ENCODE measurements at places on chromosomes 2 and 18. TPM values are rescaled to one million over a fixed set of nuclear protein-coding genes. Genes with fewer than 3 reads are reported as not detected.

Gene ALPG
- total RNA-seq: not detected

Gene CNGA3
- not detected for total RNA-seq

Gene RSAD2
- total RNA-seq: 3.4 TPM

Gene LCT
- total RNA-seq: not detected

Gene SCYGR4
- total RNA-seq: not detected

DNA sequence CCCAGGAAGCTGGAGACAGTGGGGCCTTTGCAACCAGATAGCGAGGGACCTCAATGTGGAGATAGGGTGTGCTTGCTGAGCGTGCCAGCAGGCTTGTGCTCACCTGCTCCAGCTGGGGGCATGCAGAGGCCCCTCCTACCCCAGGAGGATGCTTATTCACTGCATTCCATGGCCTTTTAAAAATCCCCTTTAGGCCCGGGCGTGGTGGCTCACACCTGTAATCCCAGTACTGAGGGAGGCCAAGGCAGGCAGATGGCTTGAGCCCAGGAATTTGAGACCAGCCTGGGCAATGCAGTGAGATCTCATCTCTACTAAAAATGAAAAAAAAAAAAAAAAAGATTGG is 54.5 kb downstream of the ODC1 start:
- DNase-seq: no peak

DNA sequence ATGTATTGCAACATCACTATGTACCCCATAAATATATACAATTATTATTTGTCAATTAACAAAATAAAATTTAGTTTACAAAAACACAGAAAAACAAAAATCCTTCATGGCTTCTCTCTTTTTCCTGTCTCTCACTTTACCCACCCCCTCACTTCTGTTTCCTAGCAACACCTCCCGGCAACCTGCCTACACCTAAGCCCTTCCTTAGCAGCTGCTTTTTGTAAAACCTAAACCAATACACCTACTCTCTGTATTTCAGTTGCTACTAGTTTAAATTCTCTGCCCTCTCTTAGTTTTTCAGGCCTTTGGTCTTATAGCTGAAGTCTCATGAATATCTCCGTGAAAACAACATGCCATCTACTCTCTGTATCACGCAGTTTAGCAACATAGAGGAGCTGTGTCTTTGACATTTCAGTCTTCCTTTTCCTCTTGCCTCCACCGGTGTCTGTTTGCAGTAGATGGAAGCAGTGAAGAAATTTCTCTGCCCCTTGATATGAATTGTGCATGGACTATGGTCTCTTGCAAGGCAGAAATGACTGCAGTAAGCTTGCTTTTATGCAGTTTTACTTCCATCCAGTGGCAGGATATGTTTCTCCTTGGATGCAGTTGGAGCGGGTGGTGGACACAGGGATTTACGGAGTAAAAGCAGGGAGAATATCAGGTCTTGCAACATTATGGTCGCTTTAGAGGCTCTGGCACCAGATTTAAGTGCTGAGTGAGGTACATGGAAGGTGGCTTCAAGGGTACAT is 42.0 kb upstream of the ZDBF2 start:
- DNase-seq: no peak

- DNase-seq: no peak
These were observed 218.8 kb downstream of the HDAC4 start for GRCh38 chr2:239181903-239182581.

DNA sequence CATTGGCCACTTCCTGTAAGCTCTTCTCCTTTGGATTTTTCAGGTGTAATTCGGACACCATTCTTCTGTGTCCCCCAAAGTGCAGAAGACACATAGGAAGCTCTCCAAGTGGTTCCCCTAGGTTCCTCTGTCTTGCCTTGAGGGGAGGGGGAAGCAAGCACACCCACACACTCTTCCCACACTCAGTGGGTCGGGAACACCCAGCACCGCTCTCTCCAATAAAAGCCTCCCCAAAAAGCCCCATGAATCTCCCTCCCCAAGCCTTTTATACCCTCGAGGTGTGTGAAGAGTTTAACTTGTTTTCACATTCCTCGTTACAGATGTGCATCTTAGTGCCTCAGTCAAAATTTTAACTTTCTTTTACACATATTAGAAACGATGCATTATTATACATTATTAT is 9.9 kb upstream of the TMEM237 start:
- DNase-seq: no peak

DNA sequence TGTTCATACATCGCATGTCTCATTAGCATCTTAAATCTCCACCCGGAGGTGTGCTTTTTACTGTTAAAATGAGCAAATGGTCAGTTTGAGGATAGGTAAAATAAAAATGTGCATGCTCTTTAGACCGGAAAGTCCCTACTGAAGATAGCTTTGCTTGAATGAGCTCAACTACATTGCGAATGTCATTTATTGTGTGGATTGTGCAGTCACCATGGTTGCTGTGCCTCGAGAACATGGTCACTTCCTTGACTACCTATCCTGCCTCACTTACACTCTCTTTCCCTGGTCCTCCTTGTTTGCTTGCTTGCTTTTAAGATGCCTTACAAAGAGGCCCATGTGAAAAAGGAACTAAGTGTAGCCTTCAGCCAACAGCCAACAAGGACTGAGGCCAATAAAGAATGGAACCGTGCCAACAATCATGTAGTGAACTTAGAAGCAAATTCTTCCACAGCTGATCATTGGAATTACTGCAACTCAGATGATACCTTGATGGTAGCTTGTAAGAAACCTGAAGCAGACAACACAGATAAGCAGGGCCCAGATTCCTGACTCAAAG is 72.2 kb upstream of the BARD1 start:
- no peak for DNase-seq

DNA sequence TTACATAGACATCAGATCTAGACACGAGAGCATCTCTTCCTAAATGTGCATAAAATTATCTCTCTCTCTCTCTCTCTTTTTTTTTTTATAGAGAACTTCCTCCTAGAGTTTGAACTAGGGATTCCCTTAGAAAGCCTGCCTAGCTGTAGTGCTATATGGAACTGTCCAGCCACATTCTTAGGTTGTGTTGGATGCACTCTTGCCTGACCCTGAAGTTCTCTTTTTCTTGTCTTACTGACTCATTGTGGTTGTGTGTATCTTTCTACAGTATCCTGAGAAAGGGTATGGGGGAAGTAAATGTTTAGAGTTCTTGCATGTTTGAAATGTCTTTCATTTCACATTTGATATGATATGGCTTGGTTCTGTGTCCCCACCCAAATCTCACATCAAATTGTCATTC is 368.2 kb downstream of the CDH2 start:
- DNase-seq: no peak

GRCh38 chr2:45010702-45011012 is 1.4 kb upstream of the SIX2 start:
- no peak for DNase-seq

- no peak for DNase-seq
These were observed 88.0 kb upstream of the NFU1 start for GRCh38 chr2:69525261-69525660.

- DNase-seq: no peak
These were observed 67.9 kb upstream of the PNPT1 start for GRCh38 chr2:55761526-55761925.

GRCh38 chr2:96891591-96892333 is 21.9 kb upstream of the SEMA4C start:
- DNase-seq: no peak

GRCh38 chr18:34880882-34881834 is 160.1 kb upstream of the MAPRE2 start:
- DNase-seq: no peak

Data from Right ventricle myocardium superior (tissue), 1 donor.